Stimulated activated CD4-positive, alpha-beta T cell treated with anti-CD3 and anti-CD28 coated beads, Interleukin-4, amount 100 ng/mL, for 48 hours (primary cell): ENCODE measurements at places on chromosomes 12 and 14.

GRCh38 chr12:85927166-85927565 lies 53.1 kb downstream of the NTS start:
- no peak for DNase-seq

GRCh38 chr12:40819436-40820108 lies 127.3 kb downstream of the CNTN1 start:
- no peak for DNase-seq

DNA sequence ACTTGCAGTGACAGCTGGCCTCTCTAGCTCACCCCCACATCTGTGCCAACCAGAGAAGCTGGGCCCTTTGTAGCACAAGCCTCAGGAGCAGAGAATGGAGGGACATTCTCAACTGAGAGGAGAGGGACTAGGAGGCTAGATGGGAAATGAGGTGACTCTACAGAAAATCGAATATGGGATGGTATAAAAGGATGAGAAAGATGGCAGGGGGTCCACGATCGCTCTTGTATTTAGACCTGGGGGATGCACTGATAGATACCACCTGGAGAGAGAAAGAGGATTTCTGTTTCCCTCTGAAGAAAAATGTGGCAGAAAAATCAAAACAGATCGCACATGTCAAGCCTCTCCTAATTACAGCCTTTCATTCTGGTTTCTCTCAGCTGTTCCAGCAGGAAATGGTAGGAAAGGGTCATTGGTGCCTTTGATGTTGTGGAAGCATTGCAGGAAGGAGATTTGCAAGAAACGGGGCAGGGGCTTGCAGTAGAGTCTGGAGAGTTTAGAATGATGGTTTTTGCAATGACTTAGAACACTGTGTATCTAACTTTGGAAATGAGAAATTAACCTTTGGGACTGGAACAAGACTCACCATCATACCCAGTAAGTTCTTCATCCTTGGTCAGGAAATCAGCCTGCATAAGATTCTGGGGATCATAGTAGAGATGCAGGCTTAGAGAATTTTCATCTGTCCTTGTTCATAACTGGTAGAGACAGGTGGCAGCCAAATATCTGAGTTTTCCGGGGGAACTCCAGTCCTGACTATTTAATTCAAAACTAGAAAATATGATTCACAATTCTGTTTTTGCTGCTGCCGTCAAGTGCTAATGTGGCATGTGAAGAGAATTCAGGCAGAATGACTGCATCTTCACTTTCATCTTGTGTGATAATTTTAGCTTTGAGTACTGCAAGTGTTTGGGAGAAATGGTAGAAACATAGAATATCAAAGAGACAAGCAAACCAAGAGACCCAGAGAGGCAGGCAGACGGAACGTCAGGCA lies 98.8 kb downstream of the DAD1 start:
- no peak for DNase-seq

- DNase-seq: no peak
Measured at GRCh38 chr14:101028971-101029667, 125.6 kb upstream of the RTL1 start.

DNA sequence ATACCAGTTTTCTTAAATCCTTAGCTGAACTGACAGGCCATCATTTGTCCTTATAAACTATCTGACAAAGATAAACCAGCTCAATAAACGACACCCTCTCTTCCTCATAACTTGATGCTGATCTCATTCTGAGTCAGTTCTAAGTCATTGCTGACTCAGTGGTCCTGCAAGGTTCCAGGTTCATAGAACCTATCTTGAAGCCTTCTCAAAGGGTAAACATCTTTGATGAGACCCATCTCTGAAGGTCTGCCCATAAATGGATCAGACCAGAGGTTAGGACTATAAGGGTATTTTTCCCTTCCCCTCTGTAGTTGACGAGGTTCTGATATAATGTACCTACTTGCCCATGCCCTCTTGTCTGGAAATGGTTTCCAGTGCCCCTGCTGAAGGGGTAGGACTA lies 11.9 kb downstream of the NAA25 start:
- no peak for DNase-seq

DNA sequence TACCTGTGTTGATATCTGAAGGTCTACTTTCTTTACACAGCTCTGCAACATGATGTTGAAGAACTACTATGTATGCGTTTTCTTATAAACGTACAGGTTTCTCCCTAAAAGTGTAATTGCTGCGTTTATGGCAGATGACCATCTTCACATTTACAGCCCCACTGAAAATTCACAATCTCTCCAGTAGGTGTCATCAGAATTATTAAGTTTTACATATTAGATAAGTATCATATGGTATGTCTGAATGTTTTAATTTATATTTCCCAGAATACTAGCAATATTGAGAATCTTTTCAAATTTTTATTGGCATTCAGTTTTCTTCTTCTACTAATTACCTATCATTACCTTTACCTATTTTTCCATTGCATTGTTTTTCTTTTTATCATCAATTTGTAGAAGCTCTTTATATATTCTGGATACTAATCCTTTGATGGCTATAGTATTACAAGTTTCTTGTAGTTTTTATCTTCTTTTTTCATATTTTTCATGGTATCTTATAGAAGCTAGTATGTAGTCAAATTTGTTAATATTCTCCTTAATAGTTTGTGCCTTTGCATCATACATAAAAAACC lies 123.5 kb downstream of the CAPZA3 start:
- no peak for DNase-seq

GRCh38 chr12:23686095-23686494 lies 263.4 kb downstream of the SOX5 start:
- no peak for DNase-seq

GRCh38 chr14:65826946-65827345 lies 414.4 kb downstream of the FUT8 start:
- DNase-seq: no peak
